ENCODE measurements at places on chromosomes 11 and 22.

DNA sequence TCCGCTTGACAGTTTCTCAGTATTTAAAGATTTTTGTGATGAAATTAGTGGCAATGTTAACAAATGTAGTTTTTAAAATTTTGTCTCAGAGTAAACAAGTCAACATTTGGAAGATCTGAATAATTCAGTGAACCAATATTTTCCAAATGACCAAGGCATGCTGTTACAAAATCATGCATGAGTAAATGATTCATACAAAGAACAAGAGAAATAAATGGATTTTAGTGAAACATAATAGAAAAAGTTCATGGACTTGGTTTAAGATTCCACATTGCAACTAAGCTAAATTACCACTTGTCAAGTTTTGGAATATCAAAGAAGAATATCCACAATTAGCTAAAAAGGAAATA is 125.7 kb upstream of the SNX19 start:
- DNase-seq, result no peak

DNA sequence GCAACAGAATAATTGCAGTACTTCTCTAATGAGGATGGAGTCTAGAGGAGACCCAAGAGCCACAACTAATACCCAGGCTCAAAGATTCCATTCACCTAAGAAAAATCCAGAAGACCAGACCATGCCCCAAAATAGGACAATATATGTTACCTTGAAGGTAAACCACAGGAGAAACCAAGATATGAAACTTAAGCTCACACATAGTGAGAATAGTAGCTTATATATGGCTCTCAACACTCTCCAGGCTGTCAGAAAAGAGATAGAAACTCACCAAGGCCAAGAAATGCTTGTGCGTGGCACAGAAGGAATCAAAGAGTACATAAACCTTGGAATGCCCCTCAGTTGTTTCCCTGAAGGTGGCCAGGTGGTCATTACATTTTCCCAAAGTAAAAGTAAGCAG is 9.1 kb downstream of the FAM111A start:
- DNase-seq, result no peak

DNA sequence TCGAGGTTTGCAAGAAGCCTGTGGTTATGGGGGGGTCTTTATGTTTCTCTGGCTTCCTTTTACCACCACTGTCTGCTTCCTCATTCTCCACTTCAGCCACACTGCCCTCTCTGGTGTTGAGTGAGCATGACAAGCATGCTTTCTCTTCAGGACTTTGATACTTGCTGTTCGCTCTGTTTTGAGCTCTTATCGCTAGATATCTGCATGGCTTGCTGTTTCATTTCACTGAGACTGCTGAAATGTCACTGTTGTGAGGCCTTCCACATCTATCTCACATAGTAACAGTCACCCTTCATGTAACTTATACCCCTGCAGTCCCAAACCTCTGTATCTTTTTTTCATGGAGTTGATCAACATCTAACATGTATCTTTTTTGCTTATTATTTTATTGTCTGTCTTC is 59.8 kb downstream of the TMEM135 start:
- DNase-seq, result no peak

GRCh38 chr11:77014669-77015068 is 19.5 kb upstream of the B3GNT6 start:
- no peak for DNase-seq

- no peak for DNase-seq
These were observed 13.1 kb upstream of the RAB38 start for GRCh38 chr11:88188251-88188931.

GRCh38 chr11:110093407-110094297 is 460 bp downstream of the ZC3H12C start:
- DNase-seq, result no peak

DNA sequence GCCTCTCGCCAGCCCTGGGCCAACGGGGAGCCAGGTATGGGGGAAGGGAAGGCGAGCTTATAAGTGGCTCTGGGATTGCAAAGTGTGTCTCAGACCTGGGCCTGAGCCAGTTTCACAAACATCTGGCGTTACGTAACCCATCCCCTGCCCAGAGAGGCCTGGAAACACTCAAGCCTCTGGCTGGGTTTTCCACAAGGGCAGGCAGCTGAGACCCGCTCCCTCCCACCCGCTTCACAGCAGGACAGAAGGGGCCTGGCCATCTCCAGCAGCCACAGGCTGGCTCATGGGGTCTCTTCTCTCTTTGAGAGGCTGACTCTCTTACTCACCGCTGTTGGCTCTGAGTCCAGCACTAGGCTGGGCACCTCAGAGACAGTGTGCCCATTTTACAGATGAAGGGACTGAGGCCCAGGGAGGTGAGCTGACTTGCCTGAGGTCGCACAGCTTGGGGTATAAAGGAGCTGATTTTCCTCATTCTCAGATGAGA is 44.5 kb downstream of the TRIOBP start:
- no peak for DNase-seq

GRCh38 chr11:93623179-93623578 is 38.3 kb upstream of the CEP295 start:
- no peak for DNase-seq

DNA sequence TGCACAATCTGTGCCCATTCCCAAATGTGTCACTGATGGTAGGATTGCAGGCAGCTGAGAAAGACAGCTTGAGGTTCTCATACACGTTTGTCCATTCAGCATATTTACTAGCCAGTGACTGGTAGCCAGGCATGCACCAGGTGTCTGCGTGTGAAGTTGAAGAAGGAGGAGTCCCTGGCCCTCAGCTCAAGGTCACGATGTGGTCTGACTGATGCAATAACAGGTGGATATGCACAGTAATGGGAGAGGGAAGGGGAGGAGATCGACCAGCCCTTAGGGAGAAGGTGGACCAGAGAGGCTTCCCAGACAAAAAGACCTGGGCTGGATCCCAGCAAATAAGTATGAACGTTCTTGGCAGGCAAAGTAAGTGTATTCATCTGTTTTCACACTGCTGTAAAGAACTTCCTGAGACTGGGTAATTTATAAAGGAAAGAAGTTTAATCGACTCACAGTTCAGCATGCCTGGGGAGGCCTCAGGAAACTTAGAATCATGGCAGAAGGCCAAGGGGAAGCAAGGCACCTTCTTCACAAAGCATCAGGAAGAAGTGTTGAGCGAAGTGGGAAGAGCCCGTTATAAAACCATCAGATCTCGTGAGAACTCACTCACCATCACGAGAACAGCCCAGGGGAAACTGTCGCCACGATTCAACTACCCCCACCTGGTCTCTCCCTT is 96.0 kb downstream of the MN1 start:
- no peak for DNase-seq
